Muscle of leg (tissue), 16 donors: ENCODE measurements at places on chromosomes 11 and 22. TPM values are rescaled to one million over a fixed set of nuclear protein-coding genes. Genes with fewer than 3 reads are reported as not detected.
A peak's percentile ranks its signal among the peaks of the same experiment; 100 is the strongest.

TTC36 gene
- total RNA-seq, result 1.1 TPM

TEX54 gene
- not detected for total RNA-seq

MMP8 gene
- 0.13 TPM for total RNA-seq

SCUBE1 gene
- 0.13 TPM for total RNA-seq

MRGPRE gene
- total RNA-seq, result not detected

QSER1 gene
- 29.6 TPM for total RNA-seq

RIC3 gene
- 0.18 TPM for total RNA-seq

C11orf87 gene
- 0.09 TPM for total RNA-seq

SUSD2 gene
- total RNA-seq, result 0.40 TPM

PAAF1 gene
- total RNA-seq, result 23.6 TPM

RBX1 gene
- total RNA-seq, result 66.3 TPM

SNX32 gene
- 0.98 TPM for total RNA-seq

GRCh38 chr11:66126808-66127555 lies 56.9 kb downstream of the PACS1 start:
- DNase-seq, result peak; percentile 92
- H3K4me1 ChIP-seq, result peaks cover 11% of the 10 kb centered on the region
- H3K27me3 ChIP-seq, result no peaks in the 10 kb centered on the region
- no peak overlapping the region for H3K4me3 ChIP-seq

DNA sequence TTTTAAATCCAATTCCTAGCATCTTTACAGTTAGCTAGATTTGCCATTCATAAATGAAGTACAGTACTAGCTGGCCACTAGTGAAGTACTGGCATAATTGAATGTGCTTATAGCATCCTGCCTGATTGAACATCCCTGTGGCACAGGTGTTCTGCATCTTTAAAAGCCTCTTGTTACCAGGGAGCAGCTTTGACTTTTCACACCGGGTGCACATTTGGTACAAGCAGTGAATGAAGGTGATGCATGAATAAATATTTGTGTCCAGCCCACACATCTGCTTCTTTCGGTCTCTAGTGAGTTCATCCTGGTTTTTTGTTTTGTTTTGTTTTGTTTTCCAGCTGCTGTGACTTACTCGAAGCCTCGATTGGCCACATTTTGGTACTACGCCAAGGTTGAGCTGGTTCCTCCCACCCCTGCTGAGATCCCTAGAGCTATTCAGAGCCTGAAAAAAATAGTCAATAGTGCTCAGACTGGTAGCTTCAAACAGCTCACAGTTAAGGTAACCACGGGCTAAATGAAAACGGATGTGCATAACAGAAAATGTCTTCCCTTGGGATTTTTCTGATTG lies 5.3 kb downstream of the ATP5MG start:
- H3K27me3 ChIP-seq, result no peaks in the 10 kb centered on the region
- H3K27ac ChIP-seq, result no peak overlapping the region
- no peak overlapping the region for H3K4me3 ChIP-seq

GRCh38 chr22:39457556-39458443 lies 988 bp downstream of the MGAT3 start:
- no peak overlapping the region for H3K27ac ChIP-seq
- peaks cover 28% of the 10 kb centered on the region for H3K4me1 ChIP-seq
- no peak for DNase-seq
- H3K4me3 ChIP-seq, result peak overlapping the region; percentile 45

GRCh38 chr11:20042811-20043341 lies 117.4 kb downstream of the DBX1 start:
- no peak overlapping the region for H3K4me3 ChIP-seq
- no peaks in the 10 kb centered on the region for H3K27me3 ChIP-seq
- peak; percentile 16 for DNase-seq
- H3K36me3 ChIP-seq, result peaks cover 15% of the 10 kb centered on the region
- H3K27ac ChIP-seq, result no peak overlapping the region

DNA sequence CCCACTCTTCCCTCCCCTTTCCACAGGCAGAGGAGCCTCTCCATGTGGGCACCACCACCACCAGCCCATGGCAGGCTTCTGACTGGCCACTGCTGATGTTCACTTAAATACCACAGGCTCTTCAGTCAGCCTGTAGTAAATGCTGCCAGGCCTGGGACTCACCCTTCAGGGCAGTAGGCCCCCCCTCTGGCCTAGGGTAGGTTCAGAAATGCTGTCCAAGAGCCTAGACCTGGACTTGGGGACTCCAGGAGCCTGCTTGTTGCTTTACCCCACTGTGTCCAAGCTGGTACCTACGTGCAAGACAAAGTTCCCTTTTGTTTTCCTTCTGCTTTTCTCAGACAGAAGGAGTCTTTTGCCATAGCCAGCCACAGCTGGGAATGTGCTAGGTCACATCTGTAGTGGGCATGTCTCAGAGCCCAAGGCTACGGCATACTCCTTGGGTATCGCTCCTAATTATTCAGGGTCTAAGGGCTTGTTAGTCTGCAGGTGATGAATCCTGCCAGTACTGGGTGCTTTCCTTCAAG lies 38.6 kb downstream of the TMEM135 start:
- H3K4me3 ChIP-seq, result no peak overlapping the region
- H3K27ac ChIP-seq, result no peak overlapping the region
- H3K27me3 ChIP-seq, result no peaks in the 10 kb centered on the region
- peaks cover 19% of the 10 kb centered on the region for H3K36me3 ChIP-seq
- H3K4me1 ChIP-seq, result no peaks in the 10 kb centered on the region

- H3K4me3 ChIP-seq, result no peak overlapping the region
- DNase-seq, result no peak
- H3K36me3 ChIP-seq, result peaks cover 79% of the 10 kb centered on the region
- H3K27ac ChIP-seq, result no peak overlapping the region
- no peaks in the 10 kb centered on the region for H3K27me3 ChIP-seq
Measured at GRCh38 chr22:50435291-50436014, 39.4 kb downstream of the SBF1 start.

DNA sequence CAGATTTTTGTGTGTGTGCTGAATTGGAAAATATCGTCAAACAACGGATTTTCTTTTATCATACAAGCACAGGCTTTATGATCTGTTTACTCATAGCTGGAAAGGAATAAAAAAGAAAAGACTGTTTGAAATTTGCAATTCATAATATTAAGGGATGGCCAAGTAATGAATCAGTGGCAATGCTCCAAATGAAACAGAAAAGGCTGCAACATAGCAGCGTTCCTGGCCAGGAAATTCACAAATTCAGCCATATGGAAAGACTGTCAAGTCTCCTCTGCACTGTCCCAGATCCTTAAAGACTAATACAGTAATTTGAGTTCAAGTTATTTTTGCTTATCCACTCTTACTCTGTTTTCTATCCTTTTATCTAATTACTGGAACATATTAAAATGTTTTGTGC lies 98.2 kb downstream of the MSANTD4 start:
- no peaks in the 10 kb centered on the region for H3K36me3 ChIP-seq
- no peak overlapping the region for H3K27ac ChIP-seq
- no peaks in the 10 kb centered on the region for H3K27me3 ChIP-seq
- DNase-seq, result peak; percentile 88

DNA sequence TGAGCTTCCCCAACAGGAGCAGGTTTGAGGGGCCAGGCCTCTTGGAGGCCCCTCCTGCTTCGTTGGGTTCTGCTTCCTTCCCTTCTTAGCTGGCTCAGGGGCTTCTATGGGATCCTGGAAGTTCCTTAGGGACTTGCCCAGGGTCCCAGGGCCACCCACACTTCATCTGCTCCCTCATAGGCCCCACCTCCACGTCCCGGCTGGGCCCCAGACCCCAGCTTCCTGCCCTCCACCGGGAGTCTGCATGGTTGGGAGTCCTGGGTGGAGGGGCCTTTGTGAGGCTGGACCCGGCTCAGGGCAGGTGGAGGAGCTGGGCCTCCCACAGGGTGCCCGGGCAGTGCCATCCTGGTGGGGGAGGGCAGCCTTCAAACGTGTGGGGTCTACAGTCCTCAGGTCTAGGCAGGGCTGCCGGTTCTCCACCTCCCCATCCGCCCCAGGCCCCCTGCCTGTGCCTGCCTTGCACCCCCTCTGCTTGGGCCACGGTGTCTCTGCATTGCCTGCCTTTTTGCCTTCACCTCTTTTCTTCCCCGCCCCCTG lies 11.6 kb downstream of the OTUB1 start:
- no peak for DNase-seq
- peaks cover 39% of the 10 kb centered on the region for H3K4me1 ChIP-seq

- H3K36me3 ChIP-seq, result no peaks in the 10 kb centered on the region
- peaks cover 2% of the 10 kb centered on the region for H3K27me3 ChIP-seq
- no peak overlapping the region for H3K27ac ChIP-seq
- peaks cover 5% of the 10 kb centered on the region for H3K4me1 ChIP-seq
- no peak for DNase-seq
Measured at GRCh38 chr11:70488171-70488703, 89.9 kb downstream of the CTTN start.

GRCh38 chr22:46560696-46561295 lies 23.4 kb upstream of the CELSR1 start:
- DNase-seq, result no peak
- H3K27me3 ChIP-seq, result no peaks in the 10 kb centered on the region
- H3K4me3 ChIP-seq, result no peak overlapping the region
- no peaks in the 10 kb centered on the region for H3K36me3 ChIP-seq
